Activated naive CD8-positive, alpha-beta T cell treated with anti-CD3 and anti-CD28 coated beads for 36 hours (primary cell): ENCODE measurements at places on chromosomes 1 and 21. TPM values are rescaled to one million over a fixed set of nuclear protein-coding genes. Genes with fewer than 3 reads are reported as not detected.

The CRNN gene
- total RNA-seq, result not detected

The ELF3 gene
- total RNA-seq, result 0.30 TPM

- no peak overlapping the region for H3K4me3 ChIP-seq
- H3K36me3 ChIP-seq, result peaks cover 9% of the 10 kb centered on the region
Observed at GRCh38 chr1:202376247-202376646, 27.7 kb downstream of the PPP1R12B start.

- H3K4me3 ChIP-seq, result peak overlapping the region; percentile 76
- peak; percentile 53 for DNase-seq
- H3K27ac ChIP-seq, result peak overlapping the region; percentile 98
- H3K27me3 ChIP-seq, result no peaks in the 10 kb centered on the region
Observed at GRCh38 chr1:15696956-15697521, 12.9 kb downstream of the PLEKHM2 start.

DNA sequence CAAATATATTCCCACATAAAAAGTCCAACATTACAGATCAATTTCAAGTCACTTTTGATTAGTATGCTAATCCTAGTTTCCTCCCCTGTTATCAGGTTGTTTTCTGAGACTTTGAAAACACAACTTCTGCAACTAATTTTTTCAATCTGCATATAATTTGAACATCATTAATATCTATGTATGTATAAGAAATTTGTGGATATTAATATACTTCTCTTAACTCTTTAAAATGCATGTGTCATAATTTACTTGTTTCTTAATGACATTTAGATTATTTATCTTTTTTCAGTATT lies 48.6 kb downstream of the EXO1 start:
- H3K27ac ChIP-seq, result no peak overlapping the region
- peaks cover 9% of the 10 kb centered on the region for H3K36me3 ChIP-seq
- H3K4me1 ChIP-seq, result no peaks in the 10 kb centered on the region
- no peaks in the 10 kb centered on the region for H3K27me3 ChIP-seq
- H3K4me3 ChIP-seq, result no peak overlapping the region
- DNase-seq, result no peak
